Stimulated activated CD4-positive, alpha-beta T cell treated with anti-CD3 and anti-CD28 coated beads, Interleukin-4, amount 100 ng/mL, for 4 hours (primary cell): ENCODE measurements at places on chromosomes 1 and 21.
A peak's percentile ranks its signal among the peaks of the same experiment; 100 is the strongest.

DNA sequence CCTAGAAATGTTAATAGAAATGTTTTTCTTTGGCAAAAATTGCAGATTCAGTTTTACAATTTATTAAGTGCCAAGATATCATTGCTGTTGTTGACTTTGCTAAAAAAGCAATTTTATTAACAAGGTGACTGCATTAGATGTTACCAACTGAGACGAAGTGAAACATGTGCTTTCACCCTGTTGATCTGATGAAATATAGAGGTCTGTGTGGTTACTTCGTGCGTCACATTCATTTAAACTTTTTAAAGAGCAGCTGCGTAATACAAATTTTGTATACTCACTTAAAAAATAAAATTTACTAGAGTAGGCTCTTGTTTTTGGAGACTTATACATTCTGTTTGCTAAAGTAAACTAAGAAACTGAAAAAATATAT lies 465.7 kb downstream of the USP25 start:
- DNase-seq: no peak

GRCh38 chr1:24931146-24931467 lies 1.0 kb upstream of the RUNX3 start:
- no peak for DNase-seq

- no peak for DNase-seq
These were observed 7.1 kb downstream of the RSBN1 start for GRCh38 chr1:113805256-113805531.

GRCh38 chr21:34836933-34837505 lies 168.2 kb downstream of the CLIC6 start:
- DNase-seq: no peak

DNA sequence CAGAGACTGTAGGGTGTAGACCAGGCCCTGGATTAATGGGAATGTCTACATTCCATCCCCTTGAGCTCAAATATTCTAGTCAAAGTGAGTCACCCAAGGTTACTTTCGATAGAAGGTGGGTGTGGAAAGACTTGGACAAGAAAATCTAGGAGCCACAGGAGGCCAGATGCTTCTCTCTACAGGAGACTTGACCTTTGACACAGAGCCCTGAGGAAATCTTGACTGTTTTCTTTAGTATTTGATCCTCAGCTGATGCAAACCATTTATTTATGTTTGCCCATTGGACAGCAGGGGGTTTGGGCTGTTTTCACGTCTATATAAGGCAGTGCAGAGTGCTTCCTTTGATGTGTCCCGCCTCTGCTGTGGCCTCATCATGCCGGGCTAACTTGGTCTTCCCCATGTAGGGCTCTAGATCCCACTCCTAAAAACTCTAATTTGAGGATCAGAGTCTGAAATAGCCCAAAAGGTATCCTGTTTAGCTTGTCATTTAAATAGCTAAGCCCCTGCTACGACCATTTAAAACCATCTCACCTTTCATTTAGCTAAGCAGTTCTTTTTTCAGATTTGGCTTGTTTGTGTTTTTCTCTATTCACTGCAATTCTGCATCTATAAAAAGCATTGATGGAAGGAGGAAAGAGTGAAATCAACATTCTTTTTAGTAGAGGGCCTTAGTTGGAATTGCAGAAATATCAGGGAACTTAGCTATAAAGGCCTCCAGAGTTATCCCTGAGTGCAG lies 15.5 kb upstream of the MAP3K7CL start:
- DNase-seq: no peak

GRCh38 chr21:28696844-28697410 lies 295.8 kb downstream of the LTN1 start:
- DNase-seq: no peak

DNA sequence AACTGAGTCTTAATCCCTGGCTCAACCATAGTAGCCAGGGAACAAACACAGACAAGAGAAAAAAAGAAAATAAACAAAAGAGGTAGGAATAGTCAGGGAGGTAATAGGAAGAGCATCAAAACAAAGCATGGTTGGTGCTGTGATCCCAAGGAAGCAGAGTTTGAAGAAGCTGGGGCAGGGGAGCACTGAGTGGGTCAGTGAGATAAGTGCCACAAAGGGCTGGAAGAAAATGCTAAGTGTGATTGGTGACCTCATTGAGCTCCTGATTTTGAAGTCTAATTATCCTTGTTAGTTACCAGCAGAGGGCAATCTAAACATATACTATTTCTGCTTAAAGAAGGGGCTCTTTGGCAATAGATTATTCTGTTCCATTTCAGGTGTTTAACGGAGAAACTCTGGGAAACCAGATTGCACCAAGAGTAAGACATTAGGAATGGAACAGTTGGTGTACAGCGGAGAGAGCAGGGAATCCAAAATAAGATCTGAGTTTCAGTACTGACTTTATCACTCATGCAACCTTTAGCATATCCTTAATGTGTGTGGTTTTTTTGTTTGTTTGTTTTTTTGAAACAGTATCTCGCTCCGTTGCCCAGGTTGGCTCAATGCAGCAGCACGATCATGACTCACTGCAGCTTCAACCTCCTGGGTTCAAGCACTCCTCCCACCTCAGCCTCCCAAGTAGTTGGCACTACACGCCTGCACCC lies 30.7 kb upstream of the KIAA1614 start:
- DNase-seq: no peak

GRCh38 chr1:207028884-207029650 lies 3.5 kb downstream of the C1orf116 start:
- DNase-seq: no peak

GRCh38 chr1:224435318-224435763 lies 744 bp upstream of the WDR26 start:
- peak; percentile 3 for DNase-seq

GRCh38 chr1:31755197-31755611 lies 8.9 kb downstream of the ADGRB2 start:
- no peak for DNase-seq

GRCh38 chr1:224519874-224520273 lies 85.3 kb upstream of the WDR26 start:
- DNase-seq: no peak

DNA sequence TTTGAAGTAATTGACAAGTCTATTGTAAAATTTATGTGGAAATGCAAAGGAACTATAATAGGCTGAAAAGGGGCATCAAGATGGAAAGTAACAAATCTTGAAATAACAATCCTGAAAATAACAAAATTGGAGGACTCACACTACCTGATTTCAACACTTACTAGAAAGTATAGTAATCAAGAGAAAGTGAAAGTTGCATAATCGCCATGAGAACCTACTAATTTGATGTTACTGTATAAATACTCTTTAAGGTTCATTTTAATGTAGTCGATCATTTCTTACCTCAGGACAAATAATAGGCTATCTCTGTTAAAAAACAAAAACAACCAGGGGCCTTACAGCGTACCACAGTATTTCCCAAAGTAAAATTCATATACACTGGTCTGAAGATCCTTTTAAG lies 71.7 kb downstream of the EDEM3 start:
- no peak for DNase-seq

DNA sequence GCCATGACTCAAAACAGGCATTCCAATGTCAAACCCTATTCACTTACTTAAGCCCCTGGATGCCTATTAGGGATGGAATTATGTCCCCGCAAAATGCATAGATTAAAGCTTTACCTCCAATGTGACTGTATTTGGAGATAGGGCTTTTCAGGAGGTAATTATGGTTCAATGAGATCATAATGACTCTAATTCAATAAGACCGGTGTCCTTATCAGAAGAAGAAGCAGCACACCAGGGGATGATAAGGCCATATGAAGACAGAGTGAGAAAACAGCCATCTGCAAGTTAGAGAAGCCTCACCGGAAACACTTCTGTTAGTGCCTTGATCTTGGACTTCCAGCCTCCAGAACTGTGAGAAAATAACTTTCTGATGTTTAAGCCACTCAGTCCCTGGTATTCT lies 1131.8 kb upstream of the TMPRSS15 start:
- DNase-seq: no peak

- no peak for DNase-seq
These were observed 34.0 kb upstream of the BACE2 start for GRCh38 chr21:41133874-41134522.

DNA sequence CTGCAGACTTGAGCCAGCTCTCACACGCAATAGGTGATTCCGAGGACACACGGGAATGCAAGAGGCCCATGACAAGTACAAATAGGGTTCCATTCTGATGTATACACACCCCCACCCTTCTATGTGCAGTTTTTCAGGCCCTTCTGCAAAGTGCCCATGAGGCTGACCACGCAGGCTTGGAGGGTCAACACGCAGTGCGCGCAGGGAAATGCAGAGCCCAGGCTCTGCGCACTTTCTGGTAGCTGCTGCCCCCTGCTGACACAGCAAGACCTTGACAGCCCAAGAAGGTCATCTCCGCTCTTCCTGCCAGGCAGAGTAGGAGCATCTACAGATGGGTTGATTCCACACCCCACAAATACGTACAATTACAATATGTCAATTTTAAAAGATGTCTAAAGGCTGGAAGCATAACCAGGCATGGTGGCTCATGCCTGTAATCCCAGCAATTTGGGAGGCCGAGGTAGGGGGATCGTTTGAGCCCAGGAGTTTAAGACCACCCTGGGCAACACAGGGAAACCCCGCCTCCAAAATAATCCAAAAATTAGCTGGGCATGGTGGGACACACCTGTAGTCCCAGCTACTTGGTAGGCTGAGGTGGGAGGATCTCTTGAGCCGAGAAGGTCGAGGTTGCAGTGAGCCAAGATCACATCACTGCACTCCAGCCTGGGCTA lies 18.5 kb downstream of the SH3BP5L start:
- DNase-seq: peak; percentile 34

DNA sequence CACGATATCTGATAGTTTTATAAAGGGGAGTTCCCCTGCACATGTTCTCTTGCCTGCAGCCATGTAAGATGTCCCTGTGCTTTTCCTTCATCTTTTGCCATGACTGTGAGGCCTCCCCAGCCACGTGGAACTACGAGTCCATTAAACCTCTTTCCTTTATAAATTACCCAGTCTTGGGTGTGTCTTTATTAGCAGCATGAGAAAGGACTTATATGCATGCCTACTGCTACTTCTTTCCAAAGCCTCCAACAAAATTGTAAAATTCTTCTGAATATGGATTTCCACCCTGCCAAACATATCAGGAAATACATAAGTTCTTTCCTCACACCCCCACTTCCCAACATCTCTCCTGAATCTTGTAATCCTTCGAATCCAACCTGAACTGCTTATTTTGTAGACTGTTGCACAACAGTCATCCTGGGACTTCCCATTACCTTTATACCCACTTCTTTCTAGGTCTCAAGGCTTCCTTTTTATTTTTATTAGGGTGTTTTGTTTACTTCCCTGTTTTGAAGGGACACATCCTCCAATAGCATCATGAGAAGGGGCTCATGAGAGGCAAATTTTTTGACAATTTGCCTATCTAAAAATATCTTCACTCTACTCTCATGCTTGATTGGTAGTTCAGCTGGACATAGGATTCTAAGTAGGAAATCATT lies 67.5 kb upstream of the MUTYH start:
- no peak for DNase-seq

- no peak for DNase-seq
These were observed 28.5 kb upstream of the RNF2 start for GRCh38 chr1:185016880-185017279.

DNA sequence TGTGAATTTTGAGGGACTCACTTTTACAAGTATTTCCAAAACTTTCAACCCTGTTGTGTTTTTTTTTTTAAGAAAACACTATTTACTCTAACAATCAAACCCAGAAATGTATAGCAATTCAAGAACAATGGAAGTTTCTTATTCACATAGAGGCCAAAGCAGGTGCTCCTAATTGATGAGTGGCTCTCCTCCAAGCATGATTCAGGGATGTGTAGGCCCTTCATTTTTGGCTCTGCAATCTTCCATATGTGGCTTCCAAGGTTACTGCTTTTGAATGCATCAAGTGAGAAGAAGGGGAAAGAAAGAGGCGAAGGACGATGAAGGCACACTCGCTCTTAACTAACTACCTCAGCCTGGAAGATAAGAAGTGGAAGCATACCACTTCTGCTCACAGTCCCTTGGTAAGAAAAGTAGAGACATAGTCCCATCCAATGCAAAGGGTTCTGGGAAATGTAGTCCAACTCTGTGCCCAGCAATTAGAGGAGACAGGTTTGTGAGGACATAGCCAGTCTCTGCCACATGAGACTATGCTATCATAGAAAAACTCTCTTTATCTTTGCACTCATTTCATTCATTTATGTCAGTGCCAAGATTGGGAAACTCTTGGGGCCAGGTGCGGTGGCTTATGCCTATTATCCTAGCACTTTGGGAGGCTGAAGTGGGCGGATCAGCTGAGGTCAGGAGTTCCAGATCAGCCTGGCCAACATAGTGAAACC lies 46.0 kb downstream of the OPTC start:
- DNase-seq: no peak

- no peak for DNase-seq
These were observed 109.0 kb upstream of the ESRRG start for GRCh38 chr1:216832192-216832591.

DNA sequence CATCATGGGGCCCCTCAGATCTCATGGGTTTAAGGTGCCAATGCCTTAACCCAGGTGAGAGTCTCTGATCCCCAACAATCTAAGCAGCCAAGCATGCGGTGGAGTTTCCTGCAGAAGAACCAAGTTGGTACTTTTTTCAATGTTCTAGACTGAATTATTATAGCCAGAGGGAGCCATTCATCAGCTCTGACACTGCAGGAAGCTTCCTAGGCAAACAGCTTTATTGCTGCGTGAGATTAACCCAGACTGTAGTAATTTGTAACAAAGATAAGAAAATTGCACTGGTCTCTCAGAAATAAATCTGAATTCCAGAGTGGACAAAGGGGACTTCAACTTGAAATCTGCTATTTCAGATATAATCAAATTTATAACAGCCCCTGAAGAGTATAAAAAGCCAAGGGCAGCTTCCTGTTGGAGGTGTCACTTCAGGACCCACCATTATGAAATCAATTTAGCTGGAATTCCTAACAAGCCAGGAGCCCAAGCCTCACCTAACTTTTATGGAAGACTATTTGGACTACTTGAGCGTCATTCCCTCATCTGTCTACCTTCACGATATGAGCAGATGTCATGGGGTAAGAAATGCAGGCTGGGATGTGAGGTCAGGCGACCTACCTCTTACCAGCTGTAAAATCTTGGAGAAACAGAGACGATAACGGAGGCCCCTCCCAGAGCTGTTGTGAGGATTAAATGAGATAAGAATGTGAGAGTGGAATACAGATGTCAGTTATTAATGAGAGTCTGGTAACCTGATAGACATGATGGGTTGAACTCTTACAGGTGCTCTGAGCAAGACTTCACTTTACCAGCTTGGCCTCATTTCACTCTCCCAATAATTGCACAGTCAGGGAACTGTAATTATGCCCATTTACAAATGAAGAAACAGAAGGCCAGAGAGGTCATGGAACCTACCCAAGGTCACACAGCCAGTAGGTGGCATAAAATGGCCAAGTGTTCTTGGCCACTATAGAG lies 135.1 kb downstream of the RRAGC start:
- DNase-seq: no peak

DNA sequence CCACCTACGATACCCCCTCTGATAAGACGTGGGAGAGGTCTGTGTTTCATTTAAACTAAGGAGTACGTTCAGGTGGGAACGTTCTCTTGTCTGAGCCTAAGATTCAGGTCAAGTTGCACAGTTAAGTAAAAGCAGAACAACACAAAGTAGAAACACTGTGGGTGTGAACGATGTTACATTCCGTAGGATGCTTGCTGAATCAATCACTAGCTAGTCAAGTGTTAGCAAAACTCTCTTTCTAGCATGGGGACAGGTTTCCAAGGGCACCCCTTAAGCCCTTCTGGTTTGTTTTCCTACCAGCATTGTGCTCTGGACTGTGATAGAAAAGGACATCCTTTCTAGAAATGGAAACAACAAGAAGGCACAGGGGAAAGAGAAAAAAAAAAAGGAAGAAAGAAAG lies 13.3 kb downstream of the C1orf162 start:
- no peak for DNase-seq

- DNase-seq: no peak
These were observed 66.6 kb downstream of the SCMH1 start for GRCh38 chr1:41175546-41175945.
